Activated CD4-positive, alpha-beta T cell treated with anti-CD3 and anti-CD28 coated beads for 36 hours (primary cell): ENCODE measurements at places on chromosomes 4 and X. TPM values are rescaled to one million over a fixed set of nuclear protein-coding genes. Genes with fewer than 3 reads are reported as not detected.

GRCh38 chr4:121073672-121074381, 1.5 kb upstream of the NDNF start:
- no peak for DNase-seq

GRCh38 chr4:26235500-26235899, 85.3 kb upstream of the RBPJ start:
- no peak for DNase-seq

The PNMA5 gene
- total RNA-seq, result not detected

DNA sequence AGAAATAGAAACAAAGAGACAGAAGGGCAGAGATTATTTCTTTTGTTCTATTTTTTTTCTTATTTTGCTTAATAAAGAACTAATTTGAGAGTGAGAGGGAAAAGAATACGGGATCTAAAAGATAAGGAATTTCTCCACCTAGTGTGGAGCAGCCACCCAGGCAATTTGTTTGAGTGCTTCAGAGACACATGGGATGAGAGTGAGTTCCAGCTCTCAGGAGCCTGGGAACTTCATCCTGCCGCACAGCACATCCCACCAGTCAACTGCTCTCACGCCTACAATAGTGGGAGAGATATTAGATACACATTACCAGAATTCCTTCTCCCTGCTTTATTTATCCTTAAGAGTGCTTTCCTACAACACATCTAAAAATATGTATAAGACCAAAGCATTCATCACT, 946.4 kb downstream of the PDHA2 start:
- DNase-seq, result no peak

DNA sequence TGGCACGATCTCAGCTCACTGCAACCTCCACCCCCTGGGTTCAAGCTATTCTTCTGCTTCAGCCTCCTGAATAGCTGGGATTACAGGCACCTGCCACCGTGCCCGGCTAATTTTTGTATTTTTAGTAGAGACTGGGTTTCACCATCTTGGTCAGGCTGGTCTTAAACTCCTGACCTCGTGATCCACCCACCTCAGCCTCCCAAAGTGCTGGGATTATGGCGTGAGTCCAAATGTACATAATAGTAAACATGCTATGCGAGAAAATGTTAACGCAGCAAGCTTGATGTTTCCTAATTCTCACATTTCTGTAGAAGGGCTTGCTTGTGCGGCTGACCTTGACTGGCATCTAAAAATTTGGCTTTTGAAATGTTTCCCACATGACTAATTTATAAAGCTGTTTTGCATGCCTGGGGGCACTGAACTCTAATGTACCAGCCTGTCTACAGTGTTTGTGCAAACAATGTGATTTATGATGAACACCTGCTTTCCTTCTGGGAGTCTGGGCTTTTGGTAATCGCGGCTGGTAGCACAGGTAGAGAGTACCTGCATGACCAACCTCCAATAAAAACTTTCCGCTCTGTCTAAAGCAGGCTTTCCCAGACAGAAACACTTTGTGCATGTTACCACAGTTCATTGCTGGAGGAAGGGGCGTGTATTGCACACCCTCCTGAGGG, 216.8 kb downstream of the IL15 start:
- no peak for DNase-seq

The HELT gene
- not detected for total RNA-seq

GRCh38 chr4:96205143-96205936, 365.4 kb downstream of the PDHA2 start:
- no peak for DNase-seq

GRCh38 chr4:112128452-112128851, 16.8 kb upstream of the FAM241A start:
- no peak for DNase-seq

DNA sequence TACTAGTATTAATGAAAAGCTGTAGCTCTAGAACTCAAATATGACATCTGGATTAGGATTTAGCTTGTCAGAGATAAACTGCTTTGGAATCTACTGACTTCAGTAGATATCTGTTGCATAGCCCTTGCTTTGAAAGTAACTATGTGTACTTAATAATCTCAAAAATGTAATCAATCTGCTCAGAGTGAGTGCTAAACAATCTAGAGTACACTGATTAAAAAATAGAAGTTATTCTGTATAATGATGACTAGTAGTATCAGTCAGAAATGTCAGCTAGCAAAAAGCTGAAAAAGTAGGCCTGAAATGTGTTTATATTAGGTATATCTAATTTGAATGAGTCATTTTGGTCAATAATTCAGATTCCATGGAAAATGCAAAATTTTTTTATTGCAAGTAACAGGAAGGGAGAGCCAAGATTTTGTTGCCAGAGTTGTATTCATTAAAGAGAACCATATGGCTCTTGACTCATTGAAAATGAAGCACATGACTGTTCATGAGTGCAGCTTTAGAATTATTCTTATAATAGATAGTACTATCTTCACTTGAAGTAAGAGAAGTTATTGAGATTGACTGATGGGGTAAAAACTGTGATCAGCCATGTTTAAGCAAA, 20.0 kb downstream of the CLCN3 start:
- DNase-seq, result no peak

GRCh38 chrX:101195442-101196173, 24.0 kb upstream of the DRP2 start:
- no peak for DNase-seq

DNA sequence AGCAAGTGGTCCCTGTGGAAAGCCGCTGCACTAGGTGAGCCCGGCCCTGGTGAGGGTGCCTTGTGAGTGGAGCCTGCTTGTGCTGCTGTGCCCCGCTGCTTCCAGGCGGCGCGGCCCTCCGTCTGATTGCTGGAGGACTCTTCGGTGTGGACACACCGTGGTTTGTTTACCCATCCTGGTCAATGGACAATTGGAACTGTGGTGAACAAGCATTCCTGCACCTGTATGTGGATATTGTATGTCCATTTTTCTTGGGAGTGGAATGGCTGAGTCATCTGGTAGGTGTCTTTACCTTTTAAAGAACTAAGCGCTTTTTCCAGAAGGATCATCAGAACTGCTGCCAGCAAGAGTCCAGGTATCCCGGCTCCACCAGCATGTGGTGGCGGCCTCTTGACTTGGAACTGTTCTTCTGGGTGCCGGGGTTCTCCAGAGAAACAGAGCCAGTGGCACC, 15.6 kb downstream of the MAEA start:
- no peak for DNase-seq

GRCh38 chr4:145182222-145182621, 1.8 kb upstream of the OTUD4 start:
- DNase-seq, result no peak

GRCh38 chr4:22634541-22635181, 58.1 kb upstream of the GBA3 start:
- no peak for DNase-seq

DNA sequence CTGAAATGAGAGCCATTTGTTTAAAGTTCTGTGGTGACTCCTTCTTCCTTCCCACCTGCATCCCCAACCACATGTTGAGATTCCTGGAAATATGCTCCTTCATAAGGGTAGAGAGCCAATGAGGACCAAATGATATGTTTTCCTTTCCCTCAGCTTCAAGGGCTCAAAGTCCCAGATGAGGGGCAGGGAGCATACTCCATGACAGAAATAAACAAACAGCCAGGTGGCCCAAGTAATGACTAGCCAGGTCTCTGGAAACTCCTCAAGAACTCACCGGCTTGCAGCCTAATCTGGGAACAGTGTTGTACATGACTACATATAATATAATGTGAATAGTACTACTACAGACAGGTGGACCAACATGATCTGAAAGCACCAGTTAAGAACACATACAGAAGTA, 392.3 kb downstream of the PACRGL start:
- DNase-seq, result no peak

GRCh38 chrX:149758068-149758714, 15.7 kb upstream of the HSFX1 start:
- no peak for DNase-seq

DNA sequence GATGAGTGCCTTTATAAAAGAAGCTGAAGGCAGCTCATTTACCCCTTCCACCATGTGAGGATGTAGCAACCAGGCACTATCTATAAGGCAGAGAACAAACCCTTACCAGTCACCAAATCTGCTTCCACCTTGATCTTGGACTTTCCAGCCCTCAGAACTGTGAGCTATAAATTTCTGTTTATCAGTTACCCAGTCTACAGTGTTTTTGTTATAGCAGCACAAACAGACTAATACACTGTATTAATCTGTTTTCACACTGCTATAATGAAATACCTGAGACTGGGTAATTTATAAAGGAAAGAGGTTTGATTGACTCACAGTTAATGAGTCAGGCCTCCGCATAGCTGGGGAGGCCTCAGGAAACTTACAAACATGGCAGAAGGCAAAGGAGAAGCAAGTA, 91.2 kb downstream of the SOWAHB start:
- no peak for DNase-seq

DNA sequence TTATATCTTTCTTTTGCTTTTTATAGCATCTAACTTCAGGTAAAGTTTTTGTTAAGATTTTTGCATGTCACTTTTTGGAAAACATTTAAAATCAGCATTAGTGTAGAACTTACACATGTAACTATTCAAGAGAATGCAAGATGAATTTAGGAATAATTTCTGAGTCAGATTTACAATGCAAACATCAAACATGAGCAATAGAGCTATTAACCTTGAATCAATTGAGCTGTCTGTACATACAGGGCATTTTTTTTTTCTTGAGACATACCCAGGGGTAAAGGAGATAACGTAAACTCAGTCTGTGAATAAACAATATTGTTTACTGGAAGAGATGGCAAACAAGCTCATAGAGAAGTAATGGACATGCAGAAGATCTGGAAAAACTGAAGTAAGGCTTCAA, 311.5 kb downstream of the IL1RAPL2 start:
- DNase-seq, result no peak

GRCh38 chr4:24764345-24764744, 31.0 kb upstream of the SOD3 start:
- no peak for DNase-seq

GRCh38 chrX:132491191-132491590, 2.4 kb upstream of the MBNL3 start:
- peak; percentile 17 for DNase-seq

GRCh38 chr4:164866817-164867490, 10.0 kb upstream of the APELA start:
- DNase-seq, result no peak

DNA sequence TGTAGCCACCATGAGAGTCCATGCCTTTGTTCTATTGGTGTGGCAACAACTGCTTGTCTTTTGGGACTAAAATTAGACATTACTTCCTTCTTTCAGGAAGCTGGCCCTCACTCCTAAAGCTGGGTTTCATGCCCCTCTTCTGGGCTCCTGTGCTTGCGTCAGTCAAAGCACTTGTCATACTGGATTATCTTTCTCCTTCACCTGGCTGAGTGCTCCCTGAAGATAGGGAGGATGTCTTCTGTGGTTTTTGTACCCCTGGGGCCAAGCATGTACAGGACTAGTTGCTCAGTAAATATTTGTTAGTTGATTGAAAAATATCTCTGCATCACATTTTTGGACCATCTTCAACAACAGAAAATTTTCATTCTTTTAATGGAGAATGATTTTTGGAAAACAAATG, 26.1 kb upstream of the LONRF3 start:
- no peak for DNase-seq
